ENCODE measurements at places on chromosomes 13 and 19.

DNA sequence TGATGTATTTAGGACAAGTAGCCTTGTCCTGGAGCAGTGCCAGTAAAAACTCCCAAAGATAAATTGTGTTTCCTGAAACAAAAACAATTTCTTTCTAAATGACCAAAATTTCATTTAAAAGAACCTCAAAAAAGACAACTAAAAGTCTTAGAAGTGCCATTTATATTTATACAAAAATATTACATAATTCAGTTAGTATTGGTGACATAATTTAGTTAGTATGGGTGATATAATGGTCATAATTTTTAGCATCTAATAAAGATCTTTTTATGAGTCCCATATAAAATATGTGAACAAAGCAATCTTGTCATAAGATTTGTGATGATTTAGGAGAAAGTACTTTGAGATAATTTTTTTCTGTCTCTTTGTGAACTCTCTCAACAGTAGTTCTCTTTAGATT lies 76.0 kb downstream of the ELF1 start:
- no peak for DNase-seq
- H3K4me1 ChIP-seq: peaks cover 15% of the 10 kb centered on the region
- H3K27ac ChIP-seq: no peak overlapping the region
- no peak overlapping the region for H3K4me3 ChIP-seq

DNA sequence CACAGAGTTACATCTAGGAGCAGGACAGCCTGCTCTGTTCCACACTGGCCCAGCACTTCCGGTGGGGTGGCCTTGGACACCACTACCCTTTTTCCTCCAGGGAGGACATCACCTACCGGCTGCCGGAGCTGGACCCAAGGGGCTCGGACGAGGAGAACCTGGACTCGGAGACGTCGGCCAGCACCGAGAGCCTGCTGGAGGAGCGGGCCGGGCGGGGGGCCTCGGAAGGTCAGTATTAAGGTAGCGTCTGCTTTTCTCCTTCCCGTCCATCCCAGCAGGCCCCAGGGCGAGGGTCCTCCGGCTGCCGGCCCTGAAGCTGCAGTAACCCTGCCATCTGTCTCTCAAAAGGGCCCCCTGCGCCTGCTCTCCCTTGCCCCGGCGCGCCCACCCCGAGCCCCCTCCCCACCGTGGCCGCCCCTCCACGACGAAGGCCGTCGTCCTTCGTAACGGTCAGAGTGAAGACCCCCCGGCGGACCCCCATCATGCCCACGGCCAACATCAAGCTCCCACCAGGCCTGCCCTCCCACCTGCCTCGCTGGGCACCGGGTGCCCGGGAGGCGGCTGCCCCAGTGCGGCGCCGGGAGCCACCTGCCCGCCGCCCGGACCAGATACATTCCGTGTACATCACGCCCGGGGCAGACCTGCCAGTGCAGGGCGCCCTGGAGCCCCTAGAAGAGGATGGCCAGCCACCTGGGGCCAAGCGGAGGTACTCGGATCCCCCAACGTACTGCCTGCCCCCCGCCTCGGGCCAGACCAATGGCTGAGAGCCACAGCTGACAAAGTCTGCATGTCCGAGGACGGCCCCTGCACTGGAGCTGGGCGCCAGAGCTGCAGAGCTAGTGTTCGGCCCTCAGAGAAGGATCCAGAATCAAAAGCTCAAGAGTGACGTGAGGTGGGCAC lies 3.4 kb upstream of the USE1 start:
- no peaks in the 10 kb centered on the region for H3K27me3 ChIP-seq
- DNase-seq: no peak
- peaks cover 22% of the 10 kb centered on the region for H3K36me3 ChIP-seq
- no peak overlapping the region for H3K4me3 ChIP-seq
- peaks cover 20% of the 10 kb centered on the region for H3K4me1 ChIP-seq

GRCh38 chr19:3966051-3967017 lies 4.6 kb downstream of the DAPK3 start:
- H3K36me3 ChIP-seq: peaks cover 11% of the 10 kb centered on the region
- H3K27ac ChIP-seq: no peak overlapping the region
- no peaks in the 10 kb centered on the region for H3K27me3 ChIP-seq
- DNase-seq: no peak
- H3K4me1 ChIP-seq: peaks cover 17% of the 10 kb centered on the region

GRCh38 chr19:7867092-7867844 lies 6.9 kb downstream of the PRR36 start:
- H3K36me3 ChIP-seq: no peaks in the 10 kb centered on the region
- H3K27me3 ChIP-seq: peaks cover 60% of the 10 kb centered on the region
- H3K4me1 ChIP-seq: peaks cover 30% of the 10 kb centered on the region
- no peak for DNase-seq

DNA sequence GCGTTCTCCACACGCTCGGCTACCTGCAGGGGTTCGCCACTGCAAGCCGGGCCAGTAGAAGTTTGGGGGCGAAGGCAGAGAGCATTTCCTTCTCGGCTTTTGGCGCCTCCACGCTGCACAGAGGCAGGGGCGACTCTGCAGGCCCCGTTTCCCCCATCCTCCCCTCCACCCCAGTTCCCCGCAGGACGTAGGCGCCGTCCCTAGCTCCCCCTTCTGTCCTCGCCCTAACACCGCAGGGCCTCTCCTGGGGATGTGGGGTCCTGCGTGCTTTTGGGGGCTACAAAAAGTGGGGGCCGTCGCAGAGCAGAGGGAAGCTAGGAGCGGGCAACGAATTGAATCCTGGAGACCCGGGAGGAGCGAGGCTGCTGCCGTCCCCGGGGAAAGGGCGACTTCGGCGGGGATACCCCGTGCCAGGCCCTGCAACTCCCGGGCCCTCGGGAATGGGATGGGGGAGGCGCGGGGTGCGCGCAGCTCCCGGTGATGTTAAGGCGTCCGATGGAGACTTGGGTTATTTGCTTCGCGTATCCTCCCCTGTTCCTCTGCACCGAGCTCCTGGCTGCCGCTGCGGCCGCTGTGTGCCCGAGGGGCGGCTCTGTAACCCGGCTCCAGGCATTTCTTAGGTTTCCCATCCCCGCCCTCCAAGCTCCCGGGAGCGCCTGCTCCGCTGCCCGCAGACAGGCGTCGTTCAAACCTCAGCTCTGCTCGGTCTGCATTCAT lies 255.9 kb upstream of the SOX21 start:
- H3K4me3 ChIP-seq: peak overlapping the region; percentile 42
- H3K36me3 ChIP-seq: no peaks in the 10 kb centered on the region

- no peaks in the 10 kb centered on the region for H3K4me1 ChIP-seq
- no peaks in the 10 kb centered on the region for H3K36me3 ChIP-seq
- H3K27ac ChIP-seq: no peak overlapping the region
- H3K4me3 ChIP-seq: no peak overlapping the region
Measured at GRCh38 chr19:36198119-36198518, 16.3 kb downstream of the ZNF565 start.

DNA sequence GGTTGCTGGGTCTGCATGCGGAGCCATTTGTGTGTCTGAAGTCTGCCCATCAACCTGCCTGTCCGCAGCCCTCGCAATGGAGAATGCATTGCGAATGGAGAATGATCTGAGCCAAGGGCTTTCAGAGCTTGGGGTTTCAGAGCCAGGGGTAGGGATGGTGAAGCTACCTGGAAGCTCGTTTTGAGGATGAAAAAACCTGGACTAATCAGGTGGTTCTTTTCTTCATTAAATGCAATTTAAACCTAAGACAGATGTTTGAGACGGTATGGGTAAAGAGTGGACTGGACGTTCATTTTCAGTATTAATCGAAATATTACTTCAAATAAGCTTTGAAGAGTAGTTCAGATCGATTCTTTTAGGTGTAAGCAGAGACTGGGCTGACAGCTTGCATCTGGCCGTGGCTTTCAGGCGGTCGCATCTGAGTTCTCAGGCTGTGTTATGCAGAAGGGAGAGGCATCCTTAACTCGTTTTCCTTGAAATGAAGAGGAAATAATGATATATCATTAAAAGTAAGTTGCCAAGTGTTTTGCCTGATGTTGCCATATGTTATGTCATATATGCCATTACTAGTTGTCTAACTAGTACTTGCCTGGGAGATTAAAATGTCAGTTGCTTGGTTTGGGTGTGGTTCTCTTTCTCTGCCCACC lies 801 bp downstream of the MCF2L start:
- peak overlapping the region; percentile 81 for H3K27ac ChIP-seq
- peaks cover 5% of the 10 kb centered on the region for H3K36me3 ChIP-seq
- no peaks in the 10 kb centered on the region for H3K27me3 ChIP-seq
- peaks cover 24% of the 10 kb centered on the region for H3K4me1 ChIP-seq
- peak overlapping the region; percentile 87 for H3K4me3 ChIP-seq
- DNase-seq: no peak

All from activated naive CD8-positive, alpha-beta T cell treated with anti-CD3 and anti-CD28 coated beads for 36 hours (primary cell).